ENCODE measurements at places on chromosomes 7 and 10. TPM values are rescaled to one million over a fixed set of nuclear protein-coding genes. Genes with fewer than 3 reads are reported as not detected.

- DNase-seq = no peak
Measured at GRCh38 chr7:150860978-150861295, 8.6 kb downstream of the AOC1 start.

- no peak for DNase-seq
Measured at GRCh38 chr10:65143723-65144122, 1622.5 kb downstream of the REEP3 start.

DNA sequence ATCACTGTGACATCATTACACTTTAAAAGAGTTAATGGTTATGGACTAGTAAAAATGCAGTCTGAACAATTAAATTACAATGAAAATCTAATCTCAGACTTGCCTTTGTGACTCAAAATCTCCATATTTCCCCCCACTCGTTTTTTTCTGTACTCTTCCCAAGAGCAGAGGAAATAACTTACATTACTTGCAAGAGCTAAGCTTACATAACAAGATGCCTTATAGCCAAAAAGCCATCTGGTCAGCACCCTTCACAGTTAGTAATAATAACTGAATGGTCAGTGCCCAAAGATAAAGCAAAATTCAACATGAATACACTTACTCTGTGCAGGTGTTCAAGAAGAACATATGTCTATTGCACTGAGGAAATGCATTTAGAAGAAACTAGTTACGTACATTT, 1381.5 kb upstream of the CELF2 start:
- no peak for DNase-seq

DNA sequence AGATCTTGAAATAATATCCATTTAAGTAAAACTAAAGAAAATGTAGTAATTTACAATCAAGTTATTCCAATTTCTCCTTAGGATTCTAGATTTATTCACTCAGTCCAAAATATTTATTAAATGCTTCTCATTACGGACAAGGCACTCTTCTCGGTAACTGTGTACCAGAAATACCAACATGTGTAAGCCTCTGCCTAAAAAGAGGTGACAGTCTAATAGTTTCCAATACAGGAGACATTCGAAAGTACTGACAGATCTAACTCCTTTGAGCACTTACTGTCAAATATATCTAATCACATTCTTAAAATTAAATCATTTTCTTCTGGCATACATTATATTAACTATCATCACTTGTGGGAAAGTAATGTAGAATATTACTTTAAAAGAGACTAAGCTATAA, 26.9 kb downstream of the TMEM168 start:
- DNase-seq = no peak

DNA sequence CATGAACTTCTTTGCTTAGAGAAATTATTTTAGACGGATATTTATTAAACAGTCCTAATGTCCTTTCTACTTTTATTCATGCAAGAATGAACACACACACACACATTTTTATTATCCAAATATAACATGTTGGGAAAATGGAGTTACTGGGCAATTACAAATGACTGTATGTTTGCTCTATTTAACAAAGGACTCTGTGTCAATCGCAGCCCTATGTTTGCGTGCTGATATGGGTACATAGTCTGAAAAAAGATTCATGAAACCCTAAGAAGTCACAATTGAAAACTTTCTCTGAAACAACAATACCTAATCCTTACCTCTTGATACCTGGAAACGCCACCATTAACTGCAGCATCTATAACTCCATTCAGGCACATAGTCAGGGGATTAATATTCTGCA, 184.7 kb upstream of the IMMP2L start:
- DNase-seq = no peak

DNA sequence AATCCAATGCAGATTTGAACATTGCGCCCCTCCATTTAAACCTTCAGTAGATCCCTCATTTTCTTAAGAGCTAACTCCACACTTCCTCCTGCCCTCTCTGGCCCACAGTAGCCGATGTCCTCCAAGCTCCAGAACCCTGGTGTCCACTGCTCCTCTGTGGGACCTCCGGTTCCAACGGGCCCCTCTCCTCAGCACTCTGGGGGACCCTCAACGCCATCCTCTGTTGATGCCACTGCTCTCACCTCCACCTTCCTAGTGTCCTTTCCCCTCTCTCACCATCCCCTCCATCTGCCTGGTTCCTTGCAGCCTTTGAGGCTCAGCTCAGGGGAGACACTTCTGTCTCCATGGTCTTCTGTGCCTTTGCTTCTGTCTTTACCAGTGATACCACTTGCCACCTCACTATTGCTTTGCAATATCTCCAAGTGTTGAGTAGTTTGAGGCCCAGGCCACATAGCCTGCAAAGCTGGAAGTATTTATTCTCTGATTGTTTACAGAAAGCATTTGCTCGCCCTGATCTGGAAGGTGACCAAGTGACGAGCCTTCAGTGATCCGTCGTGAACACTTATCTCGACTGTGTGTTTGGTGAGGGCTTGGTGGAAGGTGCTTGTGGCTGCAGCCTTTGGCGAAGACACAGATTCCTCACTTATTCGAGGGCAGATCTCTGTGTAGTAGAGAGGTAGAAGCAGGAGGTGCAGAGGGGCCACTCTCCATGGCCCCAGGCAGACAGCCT, 104.8 kb upstream of the SHH start:
- no peak for DNase-seq

GRCh38 chr10:128178302-128178958, 52.2 kb upstream of the MKI67 start:
- DNase-seq = no peak

DNA sequence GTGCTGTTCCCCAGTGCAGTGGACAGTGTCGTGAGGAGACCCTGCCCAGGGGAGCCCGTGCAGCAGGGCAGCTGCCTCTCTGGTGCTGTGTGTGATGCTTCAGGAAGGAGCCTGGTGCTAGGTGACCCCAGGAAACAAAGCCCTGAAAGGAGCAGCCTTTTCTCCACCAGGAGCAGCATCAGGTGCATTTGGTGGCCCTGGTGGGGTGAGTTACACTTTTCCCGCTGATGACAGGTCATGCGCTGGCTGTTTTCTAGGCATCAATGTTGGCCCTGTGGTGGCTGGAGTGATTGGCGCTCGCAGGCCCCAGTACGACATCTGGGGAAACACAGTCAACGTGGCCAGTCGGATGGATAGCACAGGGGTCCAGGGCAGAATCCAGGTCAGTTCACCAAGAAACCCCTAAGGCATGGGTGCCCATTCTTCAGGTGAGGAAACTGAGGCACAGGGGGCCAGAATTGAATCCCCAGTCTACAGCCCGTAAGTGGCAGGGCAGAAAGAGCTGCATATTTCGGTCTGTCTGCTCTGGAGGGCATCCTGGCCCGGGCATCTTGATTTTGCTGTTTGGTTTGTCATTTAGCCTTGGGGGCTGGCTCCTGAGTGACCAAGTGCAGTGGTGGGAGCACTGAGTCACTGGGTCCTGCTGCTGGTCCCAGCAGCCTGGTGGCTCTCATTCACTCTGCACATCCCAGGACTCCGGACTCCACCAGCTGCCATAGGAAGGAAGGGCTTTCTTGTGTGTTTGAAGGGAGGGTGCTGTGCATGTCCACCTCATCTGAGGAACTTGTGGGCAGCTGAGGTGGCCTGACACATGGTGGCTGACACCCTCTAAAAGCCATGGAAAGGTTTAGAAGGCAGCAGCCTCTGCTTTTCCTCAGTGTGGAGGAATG, 136.3 kb downstream of the ADCY1 start:
- DNase-seq = no peak

GRCh38 chr7:20514364-20514763, 101.1 kb upstream of the ABCB5 start:
- peak; percentile 8 for DNase-seq

DNA sequence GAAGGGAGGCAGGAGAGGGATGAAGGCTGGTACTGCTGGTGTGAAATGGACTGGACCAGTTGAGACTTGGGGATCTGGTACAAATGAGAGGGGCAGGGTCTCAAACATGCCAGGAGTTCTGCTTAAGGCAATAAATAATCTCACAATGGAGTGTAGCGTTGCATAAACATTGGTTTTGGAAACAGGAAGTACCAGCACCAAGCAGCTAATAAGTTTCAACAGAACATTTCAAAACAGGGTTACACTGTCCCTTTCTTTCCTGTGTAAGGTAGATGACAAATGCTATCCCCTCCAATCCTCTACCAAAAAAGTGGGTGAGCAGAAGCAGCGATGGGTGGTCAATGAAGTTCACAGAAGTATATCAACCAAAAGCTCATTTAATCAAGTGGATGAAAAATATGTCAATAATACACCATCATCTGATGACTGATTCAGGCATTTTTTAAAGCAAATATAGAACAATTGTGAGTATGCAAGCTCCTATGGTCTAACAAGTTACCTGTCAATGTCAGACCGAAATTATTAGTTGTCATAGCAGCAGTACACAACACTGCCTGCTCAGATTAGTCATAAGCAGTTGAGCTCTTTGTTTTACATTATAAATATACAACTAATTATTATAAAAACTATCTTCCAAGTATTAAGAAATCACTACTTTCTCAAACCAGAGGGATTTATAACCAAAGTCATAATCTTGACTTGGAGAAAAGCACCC, 220.0 kb downstream of the FAM107B start:
- no peak for DNase-seq

- no peak for DNase-seq
Measured at GRCh38 chr7:124171068-124171467, 138.2 kb upstream of the TMEM229A start.

- DNase-seq = no peak
Measured at GRCh38 chr7:86900886-86901285, 158.6 kb downstream of the ELAPOR2 start.

GRCh38 chr10:24481241-24481640, 242.4 kb downstream of the ARHGAP21 start:
- no peak for DNase-seq

DNA sequence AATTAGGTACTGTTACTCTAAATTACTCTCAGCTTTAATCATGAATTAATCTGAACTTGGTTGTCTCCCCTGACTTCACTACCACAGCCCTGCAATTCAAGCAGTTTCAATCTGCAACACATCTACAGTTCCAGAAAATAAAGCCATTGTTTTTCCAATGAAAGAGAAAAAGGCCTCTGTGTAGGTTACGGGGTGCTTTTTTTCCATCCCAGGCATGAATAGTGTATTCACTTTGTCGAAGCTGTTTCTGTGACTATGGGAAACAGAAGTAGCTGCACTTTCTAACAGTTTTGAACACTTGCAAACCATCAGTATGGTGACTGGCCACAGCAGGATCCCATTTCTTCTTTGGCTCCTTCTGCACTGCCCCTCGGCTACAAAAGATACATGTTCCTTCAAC, 460.2 kb downstream of the GRM8 start:
- DNase-seq = no peak

GRCh38 chr7:9869151-9869550, 1104.5 kb upstream of the PHF14 start:
- no peak for DNase-seq

GRCh38 chr10:54800741-54801421, at the start of gene PCDH15:
Gene PCDH15 (minus strand): TSS chr10:54801231. CDS start chr10:54664262, 136,969 bp downstream.
- DNase-seq = peak; percentile 35

DNA sequence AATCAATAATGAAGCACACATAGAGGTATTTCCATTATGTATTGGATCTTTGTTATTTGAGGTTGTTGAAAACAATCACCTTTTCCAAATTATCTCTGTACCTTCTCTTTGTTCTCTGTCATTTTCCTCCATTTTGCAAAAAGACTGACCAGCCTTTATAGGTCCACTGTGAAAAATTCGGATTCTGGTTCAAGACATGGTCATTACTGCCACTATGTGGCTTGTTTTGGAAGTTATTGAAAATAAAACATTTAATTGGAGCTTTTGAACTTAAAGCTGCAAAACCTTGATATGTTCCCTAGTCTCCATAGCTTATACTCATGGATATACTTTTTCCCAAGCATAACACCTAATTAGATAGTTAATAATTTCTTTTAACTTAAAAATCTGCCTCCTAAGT, 1094.4 kb downstream of the NRG3 start:
- DNase-seq = no peak

DNA sequence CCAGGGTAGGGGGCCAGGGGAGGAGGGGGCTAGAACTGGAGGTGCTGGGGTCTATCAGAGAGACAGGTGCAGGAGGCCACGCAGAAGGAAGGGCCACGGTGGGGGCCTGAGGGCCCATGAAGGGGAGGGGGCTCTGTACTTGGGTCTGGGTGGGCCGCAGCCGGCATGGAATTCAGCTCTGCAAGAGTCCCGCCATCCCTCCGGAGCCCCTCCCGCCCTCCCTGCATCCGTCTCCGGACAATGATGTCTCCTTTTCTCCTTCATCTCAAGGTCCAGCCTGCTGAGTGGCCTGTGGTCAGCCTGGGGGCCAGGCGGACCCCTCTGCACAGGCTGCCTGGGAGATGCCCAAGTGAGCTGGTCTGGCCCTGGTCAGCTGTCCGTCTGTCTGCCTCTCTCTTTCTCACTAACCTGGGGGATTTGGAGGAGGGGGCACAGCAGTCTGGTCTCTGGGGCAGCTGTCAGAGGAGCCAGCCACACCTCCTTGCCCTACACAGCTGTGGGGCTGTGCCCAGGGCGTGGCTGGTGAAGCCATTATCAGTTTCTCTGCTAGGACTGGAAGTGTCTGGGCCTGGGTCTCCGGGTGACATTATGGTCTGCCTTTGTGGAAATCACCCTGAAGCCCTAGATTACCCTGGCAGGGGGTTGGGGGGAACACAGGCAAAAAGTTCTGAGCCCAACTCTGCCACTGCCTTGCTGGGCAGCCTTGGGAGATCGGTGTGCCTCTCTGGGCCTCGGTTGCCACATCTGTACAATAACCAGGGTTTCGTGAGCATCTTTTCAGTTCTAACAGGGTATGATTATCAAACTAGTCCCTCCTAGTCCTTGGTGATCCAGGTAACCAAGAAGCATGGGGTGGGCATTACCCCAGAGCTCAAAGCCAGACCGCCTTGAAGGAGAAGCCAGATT, 19.0 kb upstream of the HSPB1 start:
- no peak for DNase-seq

GRCh38 chr10:117374506-117375359, 507 bp downstream of the PDZD8 start:
- peak; percentile 20 for DNase-seq

GRCh38 chr7:117124591-117125220, 171.4 kb downstream of the ST7 start:
- peak; percentile 83 for DNase-seq

GRCh38 chr10:110168601-110169481, 38.6 kb upstream of the MXI1 start:
- DNase-seq = peak; percentile 25

GRCh38 chr10:129293991-129294700, 172.9 kb upstream of the MGMT start:
- DNase-seq = no peak

- DNase-seq = no peak
Measured at GRCh38 chr7:38102507-38102906, 75.5 kb upstream of the STARD3NL start.

- DNase-seq = no peak
Measured at GRCh38 chr7:149209518-149210269, 14.3 kb downstream of the ZNF282 start.

The C7orf57 gene
- 0.27 TPM for total RNA-seq

The LIPN gene
- not detected for total RNA-seq

The DENND11 gene
- total RNA-seq = 8.8 TPM

The UNCX gene
- not detected for total RNA-seq

The ACSL5 gene
- total RNA-seq = 5.6 TPM

The PTPN20 gene
- total RNA-seq = 15.2 TPM

The RNF148 gene
- total RNA-seq = not detected

The NAT16 gene
- total RNA-seq = not detected

The ZNF32 gene
- total RNA-seq = 32.8 TPM

The PRPS1L1 gene
- not detected for total RNA-seq

The UPK3B gene
- 0.32 TPM for total RNA-seq

The PALS2 gene
- total RNA-seq = 4.1 TPM

The FOXI2 gene
- 0.61 TPM for total RNA-seq

Measured in heart left ventricle (tissue), 16 donors.